Activated CD4-positive, CD25-positive, alpha-beta regulatory T cell treated with anti-CD3 and anti-CD28 coated beads, Interleukin-2, amount 50 U/mL, for 72 hours (primary cell): ENCODE measurements at places on chromosomes 4 and X.

GRCh38 chr4:150104404-150105027, 26.3 kb downstream of the DCLK2 start:
- DNase-seq: no peak

DNA sequence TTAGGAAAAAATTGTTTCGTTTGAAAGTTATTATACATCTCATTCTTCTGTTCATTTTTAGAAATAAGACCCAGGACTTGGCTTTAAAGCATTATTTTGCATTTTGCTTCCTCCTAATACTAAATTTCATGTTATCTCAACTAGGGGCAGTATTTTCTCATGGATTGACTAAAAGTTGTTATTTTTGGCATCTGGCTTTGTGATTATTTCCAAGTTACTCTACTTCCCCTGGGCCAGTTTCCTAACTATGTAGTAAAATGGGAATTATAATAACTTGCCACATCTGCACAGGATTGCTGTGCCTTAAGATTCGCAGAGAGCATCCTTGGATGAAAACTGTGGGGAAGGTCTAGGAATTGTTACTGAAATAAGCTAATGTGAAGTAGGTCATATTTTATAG, 3.0 kb downstream of the RBPJ start:
- no peak for DNase-seq

DNA sequence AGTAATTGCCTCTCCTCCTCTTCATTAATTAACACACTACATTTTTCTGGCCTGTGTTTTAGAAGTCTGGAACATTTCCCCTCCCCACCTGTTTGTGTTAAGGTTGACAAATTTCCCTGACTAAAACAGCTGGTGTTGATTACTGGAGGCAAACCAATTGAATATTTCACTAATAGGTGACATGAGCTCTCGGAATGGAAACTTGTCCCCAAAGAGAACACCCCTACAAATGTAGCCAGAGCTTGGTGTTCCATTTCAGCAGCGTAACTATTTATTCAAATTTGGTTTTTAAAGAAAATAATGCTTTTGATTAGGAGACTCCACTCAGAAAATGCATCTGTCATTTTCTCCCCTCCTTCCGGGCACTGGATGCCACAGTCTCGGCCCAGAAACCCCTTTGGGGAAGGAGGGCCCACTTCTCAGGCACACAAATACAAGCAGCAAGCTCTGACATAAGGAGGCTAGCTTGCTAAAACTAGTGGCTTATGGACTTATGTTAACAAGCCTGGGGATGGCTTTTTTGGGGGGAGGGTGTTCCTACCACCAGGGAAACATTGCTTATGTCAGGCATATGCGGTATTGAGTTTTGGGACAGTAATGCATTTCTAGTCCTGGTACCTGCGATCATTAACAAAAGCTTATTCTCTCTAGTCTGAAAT, 2.2 kb downstream of the RNF150 start:
- DNase-seq: no peak

GRCh38 chr4:96652158-96652557, 812.3 kb downstream of the PDHA2 start:
- DNase-seq: no peak

DNA sequence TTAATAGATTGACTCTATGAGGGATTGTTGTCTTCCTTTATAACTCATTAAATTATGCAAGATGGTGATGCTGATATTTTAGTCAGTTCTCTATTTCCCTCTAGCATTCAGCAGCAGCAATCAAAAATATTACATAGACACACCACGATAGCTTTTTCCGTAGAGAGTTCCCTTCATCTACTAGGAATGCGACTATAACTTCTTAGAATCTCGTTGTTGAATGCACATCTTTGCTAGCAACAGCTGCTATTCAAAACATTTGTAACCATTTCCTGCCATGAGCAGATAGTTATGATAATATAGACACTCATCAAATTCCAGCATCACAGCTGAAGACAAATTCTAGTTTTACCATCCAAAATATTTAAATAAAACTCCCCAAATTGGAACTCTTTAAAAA, 147.4 kb upstream of the FGF13 start:
- no peak for DNase-seq
